ENCODE measurements at places on chromosomes 1 and 21. TPM values are rescaled to one million over a fixed set of nuclear protein-coding genes. Genes with fewer than 3 reads are reported as not detected.

DNA sequence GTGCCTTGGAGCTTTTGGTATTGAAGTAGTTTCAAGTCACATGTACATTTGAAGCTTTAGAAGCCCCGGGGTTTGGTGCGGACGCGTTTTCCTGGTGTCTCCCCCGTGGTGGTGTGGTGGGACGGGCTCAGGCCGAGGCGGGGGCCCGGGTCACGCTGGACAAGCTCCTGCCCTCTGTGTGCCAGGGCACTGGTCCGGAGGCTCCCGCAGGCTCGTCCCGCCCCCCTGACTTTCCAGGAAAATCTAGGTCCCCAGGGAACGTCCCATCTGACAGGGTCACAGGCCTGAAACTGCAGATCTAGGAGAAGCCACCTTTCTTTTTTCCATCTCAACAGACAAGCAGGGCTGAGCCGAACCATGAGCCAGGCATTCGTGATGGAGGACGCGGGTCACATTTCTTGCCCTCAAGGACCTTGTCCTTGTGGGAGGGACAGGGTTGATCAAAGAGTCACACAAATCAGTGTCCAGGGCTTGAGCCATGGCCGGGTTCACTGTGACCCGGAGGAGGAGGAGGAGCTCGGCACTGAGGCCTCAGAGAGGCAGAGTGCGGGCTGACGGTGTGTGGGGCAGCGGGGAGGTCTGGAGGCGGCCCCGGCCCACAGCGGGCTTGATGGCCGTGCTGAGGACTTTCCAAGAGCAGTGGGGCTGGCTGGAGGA, 1.6 kb downstream of the DMRTB1 start:
- peak; percentile 44 for DNase-seq

DNA sequence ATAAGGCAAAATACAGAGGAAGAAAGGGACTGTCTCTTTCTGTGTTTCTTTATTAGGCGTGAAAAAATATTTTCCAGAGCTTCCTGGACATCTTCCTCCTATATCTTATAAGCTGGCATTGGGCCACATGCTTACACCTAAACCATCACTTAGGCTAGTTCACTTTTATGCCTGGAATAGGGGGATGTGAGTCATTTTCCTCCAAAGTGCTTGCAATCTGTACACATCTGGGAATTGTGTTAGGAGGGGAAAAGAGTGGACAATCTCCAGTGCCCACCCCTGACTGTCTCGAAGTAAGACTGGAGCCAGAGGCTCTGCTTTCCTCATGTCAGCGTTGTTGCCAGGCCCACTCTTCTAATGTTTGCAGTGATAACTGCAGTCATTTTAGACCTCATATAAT, 29.9 kb downstream of the GIPC2 start:
- DNase-seq = no peak

DNA sequence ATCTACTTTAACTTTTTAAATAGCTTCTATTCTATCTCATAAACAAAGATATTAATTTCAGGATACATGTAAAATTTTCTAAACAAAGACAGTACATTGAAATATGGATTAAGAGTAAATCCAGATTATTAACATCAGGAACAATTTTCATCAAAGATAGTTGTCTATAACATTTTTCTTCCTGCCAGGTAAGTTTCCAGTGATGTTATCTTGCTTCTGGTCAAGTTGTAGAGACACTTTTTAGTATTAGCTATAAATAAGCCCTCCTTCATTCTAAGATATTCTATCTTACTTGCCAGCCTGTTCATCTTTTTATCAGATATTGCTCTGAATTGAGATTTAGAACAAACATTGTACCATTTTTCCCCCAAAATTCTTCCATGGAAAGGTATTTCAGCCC, 94.4 kb upstream of the KCTD3 start:
- no peak for DNase-seq

- no peak for DNase-seq
Observed at GRCh38 chr1:3359756-3360440, 94.6 kb upstream of the ARHGEF16 start.

CYP4A22 gene
- polyA plus RNA-seq = 8.2 TPM

PTAFR gene
- 1.9 TPM for polyA plus RNA-seq

DNA sequence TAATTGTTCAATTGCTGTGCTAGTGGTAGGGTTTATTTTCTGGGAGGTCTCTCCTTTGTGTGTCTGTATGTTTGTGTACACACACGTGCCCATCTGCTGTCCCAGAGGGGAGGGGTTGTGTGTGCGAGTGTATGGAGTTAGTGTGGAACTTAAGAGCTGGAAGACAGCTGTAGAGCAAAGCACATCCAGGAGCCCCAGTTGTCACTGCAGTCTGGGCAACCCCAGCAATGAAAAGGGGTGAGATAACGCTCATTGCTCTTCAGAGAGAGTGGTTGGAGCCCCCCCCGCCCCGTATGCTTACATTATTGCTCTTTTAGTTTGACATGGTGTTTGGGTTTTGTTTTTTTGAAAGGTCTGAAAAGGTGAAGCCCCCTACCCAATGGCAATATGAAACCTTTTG, 36.9 kb downstream of the NCF2 start:
- no peak for DNase-seq

DNA sequence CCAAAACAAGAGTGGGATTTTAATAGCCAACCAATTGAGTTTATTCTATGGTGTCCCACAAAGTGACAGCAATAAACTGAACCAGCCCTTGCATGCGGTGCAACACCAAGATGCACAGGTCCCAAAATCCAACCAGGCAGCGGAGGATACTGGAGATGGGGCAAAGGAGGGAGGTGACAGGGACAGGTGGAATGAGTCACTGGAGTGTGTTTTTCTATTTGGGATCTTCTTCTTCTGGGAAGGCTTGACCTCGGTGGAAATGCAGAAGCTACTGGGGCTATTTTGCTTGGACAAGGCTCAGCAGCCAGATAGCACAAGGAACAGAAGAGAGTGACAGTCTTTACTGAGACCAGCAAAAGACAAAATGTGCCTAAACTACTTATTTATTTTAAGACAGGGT, 97.5 kb downstream of the PLXNA2 start:
- DNase-seq = no peak

GRCh38 chr1:228784181-228784580, 48.9 kb downstream of the RHOU start:
- no peak for DNase-seq

GRCh38 chr1:6205849-6206519, at the start of gene RNF207:
Gene RNF207, plus strand, starts transcription at chr1:6206119. Its CDS starts 417 bp downstream, at chr1:6206536.
- DNase-seq = peak; percentile 68

F3 gene
- polyA plus RNA-seq = 51.1 TPM

DNA sequence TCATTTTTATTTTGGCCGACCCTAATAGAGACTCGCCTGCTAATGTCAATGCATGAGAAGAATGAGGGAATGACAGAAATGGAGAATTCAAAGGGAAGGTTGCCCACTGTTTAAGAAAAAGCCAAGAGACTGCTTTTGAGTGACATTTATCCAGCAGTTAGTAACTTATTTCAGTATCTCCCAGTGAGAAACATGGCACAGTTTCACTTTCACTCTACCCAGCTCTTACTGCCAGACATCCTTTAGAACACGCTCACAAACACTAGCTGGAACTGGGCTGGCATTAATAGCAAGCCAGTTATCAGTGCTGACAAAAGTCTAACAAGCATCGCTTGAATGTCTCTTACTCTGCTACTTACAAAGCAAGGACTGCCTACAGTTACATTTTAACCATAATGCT, 8.5 kb downstream of the GGPS1 start:
- no peak for DNase-seq

- no peak for DNase-seq
Observed at GRCh38 chr1:80444171-80444570, 1356.6 kb upstream of the ADGRL2 start.

- no peak for DNase-seq
Observed at GRCh38 chr1:156162430-156163037, 9.1 kb downstream of the SEMA4A start.

- DNase-seq = no peak
Observed at GRCh38 chr1:59141267-59141863, 155.5 kb upstream of the FGGY start.

GOLT1A gene
- 3.5 TPM for polyA plus RNA-seq

DNA sequence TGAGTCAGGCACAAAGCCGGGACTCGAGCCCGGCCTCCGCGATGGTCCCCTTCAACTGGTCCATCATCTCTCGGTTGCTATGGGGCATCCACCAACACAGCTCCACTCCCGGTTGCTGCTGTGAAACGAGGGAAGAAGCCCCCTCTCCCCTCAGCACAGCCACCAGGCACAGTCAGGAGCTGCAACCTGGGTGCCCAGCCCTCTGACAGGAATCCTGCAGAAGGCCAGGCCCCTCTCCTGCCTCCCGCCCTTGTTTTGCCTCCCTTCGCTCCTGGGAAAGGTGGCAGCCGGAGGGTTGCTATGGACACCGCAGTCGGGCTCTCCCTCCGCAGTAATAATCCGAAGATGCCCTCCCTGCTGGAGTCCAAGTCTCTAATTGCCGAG, 8.9 kb upstream of the KCNN3 start:
- DNase-seq = no peak

FCGR2B gene
- polyA plus RNA-seq = 0.65 TPM

DNA sequence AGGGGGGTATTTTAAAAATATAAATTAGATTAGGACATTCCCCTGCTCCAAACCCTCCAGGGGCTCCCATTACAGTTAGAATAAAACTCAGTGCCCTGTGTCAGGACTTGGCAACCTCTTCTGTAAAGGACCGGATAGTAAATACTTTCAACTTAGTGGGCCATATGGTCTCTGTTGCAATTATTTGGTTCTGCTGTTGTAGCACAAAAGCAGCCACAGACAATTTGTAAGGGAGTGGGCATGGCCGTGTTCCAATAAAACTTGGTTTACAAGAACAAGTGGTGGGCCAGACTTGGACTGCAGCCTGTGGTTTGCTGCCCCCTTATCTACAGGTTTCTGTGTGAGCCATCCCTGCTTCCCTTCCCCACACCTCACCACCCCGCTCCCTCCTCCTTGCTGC, 92.0 kb downstream of the ACTL8 start:
- DNase-seq = no peak

DNA sequence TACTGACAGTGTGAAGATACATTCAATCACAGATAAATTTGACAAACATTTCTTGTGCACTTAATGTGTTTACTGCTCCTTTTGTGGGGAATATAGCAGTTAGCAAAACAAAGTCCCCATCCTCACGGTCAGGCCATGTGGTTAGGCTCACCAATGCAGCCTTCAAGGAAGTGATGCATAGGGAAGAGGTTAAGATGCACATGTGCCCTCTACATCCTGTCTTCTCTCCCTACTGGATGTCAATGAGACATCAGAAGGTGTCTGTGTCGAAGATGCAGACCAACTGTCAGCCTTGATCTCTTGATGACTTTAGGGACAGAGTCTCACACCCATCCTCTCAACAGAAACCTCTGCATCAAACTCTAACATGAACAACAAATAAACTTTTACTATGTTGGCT, 78.7 kb downstream of the FH start:
- no peak for DNase-seq

DNA sequence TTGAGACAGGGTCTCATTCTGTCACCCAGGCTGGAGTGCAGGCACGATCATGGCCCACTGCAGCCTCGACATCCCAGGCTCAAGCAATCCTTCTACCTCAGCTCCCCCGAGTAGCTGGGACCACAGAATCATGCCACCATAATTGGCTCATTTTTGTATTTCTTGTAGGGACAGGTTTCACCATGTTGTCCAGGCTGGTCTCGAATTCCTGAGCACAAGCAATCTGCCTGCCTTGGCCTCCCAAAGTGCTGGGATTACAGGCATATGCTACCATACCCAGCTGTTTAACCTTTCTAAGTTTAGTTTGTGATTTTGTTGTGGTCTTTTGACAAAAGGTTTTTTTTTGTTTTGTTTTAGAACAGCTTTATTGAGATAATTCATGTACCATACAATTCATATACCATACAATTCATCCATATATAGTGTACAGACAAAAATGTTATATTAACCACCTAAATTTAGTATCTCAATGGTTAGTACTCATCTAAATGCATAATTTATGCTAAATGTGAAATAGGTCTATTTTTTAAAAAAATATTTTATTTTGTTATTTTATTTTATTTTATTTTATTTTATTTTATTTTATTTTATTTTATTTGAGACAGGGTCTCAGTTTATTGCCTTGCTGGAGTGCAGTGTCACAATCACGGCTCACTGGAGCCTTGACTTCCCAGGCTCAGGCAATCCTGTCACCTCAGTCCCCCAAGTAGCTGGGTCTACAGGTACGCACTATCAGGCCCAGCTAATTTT, 8.9 kb downstream of the ZMPSTE24 start:
- no peak for DNase-seq

DNA sequence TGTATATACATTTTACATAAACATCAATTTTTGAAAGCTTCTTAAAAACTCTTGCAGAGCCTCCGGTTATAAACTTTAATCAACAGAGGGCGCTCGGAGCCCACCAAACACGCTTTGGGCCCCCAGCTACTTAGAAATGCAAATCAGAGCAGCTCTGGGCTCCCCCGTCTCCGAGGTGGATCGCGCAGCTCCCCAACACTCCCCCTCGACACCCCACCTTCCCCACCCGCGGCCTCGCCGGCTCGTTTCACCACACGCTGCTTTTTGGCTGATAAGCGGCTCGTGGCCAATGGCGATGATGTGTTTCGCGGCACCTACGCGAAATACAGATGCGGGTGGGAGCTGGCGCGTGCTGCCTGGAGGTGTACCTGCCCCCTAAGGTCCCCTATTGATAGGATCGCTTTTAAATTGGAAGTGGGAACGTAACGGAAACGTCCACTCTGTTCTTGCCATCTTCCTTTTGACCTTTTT, 1.7 kb upstream of the KIF26B start:
- peak; percentile 85 for DNase-seq

KRTAP10-5 gene
- not detected for polyA plus RNA-seq

CHI3L2 gene
- 0.20 TPM for polyA plus RNA-seq

- DNase-seq = peak; percentile 13
Observed at GRCh38 chr1:21115098-21115760, 61.5 kb downstream of the EIF4G3 start.

DNA sequence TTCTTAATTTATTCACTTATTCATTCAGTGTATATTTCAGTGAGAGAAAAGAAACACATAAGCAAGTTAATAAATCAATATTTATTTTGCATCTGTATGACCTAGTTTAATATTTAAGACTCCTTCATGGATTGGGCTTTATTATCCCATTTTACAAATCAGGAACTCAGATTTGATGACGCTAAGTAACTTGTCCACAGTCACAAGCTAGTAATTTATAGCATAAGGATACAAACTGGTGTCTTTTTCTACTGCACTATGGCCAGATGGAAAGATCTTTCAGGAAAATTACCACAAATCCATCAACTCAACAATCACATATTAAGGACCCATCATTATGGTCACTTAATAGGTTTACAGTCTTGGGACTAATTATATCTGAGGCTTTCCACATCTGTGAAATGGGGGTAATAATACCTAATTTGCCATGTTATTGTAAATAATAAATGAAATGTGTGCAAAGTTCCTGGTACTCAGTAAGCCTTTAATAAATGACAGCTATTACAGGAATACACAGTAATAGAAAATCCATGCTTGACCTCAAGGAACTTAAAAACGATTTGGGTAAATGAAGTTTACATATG, 13.3 kb downstream of the CDKN2C start:
- DNase-seq = no peak

SIM2 gene
- polyA plus RNA-seq = 26.9 TPM

DNA sequence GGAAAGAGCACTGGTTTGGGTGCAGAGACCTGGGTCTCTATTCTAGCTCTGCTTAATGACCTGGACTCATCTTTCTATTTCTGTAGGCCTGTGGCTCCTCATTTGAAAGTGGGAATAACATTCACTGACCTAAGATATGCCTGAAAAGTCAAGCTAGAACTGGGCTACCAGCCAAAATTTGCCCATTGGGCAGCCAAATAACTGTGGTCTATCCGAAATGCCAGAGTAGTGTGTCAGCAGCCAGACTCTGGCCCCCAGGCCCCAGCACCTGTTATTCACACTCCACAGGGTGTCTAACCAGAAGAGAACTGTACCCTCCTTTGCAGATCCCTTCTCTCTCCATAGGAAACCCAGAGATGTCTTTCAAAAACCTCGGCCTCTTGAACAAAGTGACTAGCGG, 12.6 kb downstream of the DAB1 start:
- no peak for DNase-seq

- DNase-seq = no peak
Observed at GRCh38 chr1:212677573-212677972, 22.1 kb downstream of the BATF3 start.

Data from left kidney (tissue), 8 donors.